ENCODE measurements at places on chromosomes 3 and 15. TPM values are rescaled to one million over a fixed set of nuclear protein-coding genes. Genes with fewer than 3 reads are reported as not detected.

DNA sequence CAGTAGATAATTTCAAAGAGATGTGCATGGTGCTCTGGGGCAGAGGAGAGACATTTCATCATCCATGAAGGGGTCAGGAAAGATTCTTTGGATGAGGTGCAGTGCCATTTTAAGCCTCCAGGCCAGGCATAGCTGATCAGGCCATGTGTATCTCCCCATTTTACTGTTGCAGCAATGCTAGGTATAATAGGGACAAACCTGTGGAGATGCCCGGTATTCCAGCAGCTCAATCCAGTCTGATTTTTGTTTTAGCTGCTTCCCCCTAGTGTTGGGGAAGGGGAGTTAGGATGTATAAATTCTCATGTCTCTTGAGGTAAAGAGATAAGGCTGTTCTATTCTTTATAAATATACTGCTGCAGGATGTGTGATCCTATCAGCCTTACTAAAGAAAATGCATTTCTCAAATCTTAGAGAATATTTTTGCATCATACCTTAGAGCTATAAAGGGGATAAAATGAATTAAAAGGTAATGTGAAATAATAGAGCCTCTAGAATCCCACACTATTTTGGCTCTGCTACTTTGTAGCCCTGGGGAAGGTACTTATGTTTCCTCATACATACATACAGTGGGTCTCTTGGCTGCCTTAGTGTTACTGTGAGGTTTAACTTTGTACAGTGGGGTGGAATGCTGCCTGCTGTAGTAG, 5.2 kb downstream of the CDV3 start:
- H3K4me3 ChIP-seq = peak overlapping the region; percentile 1
- H3K27me3 ChIP-seq = no peaks in the 10 kb centered on the region
- no peak overlapping the region for H3K27ac ChIP-seq
- DNase-seq = no peak
- peaks cover 56% of the 10 kb centered on the region for H3K4me1 ChIP-seq

- H3K4me3 ChIP-seq = no peak overlapping the region
- DNase-seq = no peak
- peaks cover 57% of the 10 kb centered on the region for H3K4me1 ChIP-seq
- no peaks in the 10 kb centered on the region for H3K27me3 ChIP-seq
- H3K27ac ChIP-seq = peak overlapping the region; percentile 51
Observed at GRCh38 chr3:187040516-187041361, 98.6 kb downstream of the RPL39L start.

DNA sequence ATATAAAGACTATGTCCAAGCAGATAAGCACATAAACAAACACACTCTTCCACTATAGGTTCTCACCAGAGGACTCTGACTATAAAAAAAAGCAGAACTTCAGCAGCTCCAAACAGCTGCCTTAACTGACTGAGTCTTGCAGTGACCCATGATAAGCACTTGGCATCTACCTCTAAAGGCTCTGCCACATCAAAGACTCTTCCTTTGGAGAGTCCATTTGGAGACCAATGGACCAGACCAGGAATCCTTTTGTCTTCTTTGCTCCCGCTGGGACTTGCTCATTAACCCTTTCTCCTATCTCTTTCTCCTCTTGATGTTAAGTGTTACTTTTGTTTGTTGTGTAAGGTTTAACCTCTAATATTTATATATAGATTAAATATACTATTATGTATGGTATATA, 424.1 kb downstream of the RSL24D1 start:
- no peak overlapping the region for H3K27ac ChIP-seq
- no peaks in the 10 kb centered on the region for H3K36me3 ChIP-seq
- H3K27me3 ChIP-seq = no peaks in the 10 kb centered on the region
- no peak overlapping the region for H3K4me3 ChIP-seq
- no peaks in the 10 kb centered on the region for H3K4me1 ChIP-seq

DNA sequence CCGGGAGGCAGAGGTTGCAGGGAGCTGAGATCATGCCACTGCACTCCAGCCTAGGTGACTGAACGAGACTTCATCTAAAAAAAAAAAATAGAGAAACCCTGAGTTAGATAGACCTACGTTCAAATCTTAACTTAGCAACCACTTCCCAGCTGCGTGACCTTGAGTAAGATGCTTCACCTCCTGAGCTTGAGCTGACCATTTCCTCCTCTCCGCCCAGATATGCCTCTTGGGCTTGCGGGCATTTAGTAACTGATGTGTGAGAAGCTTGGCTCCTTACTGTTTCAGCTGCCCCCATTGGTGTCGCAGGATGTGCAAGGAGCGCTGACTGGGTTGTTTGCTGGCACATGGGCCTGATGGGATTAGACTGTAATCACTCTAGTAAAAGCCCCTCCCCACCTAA, 26.9 kb upstream of the ATG7 start:
- H3K4me3 ChIP-seq = no peak overlapping the region
- H3K36me3 ChIP-seq = no peaks in the 10 kb centered on the region
- no peak overlapping the region for H3K27ac ChIP-seq
- no peak for DNase-seq
- no peaks in the 10 kb centered on the region for H3K4me1 ChIP-seq

- H3K27ac ChIP-seq = no peak overlapping the region
- H3K27me3 ChIP-seq = no peaks in the 10 kb centered on the region
- no peaks in the 10 kb centered on the region for H3K36me3 ChIP-seq
- H3K4me3 ChIP-seq = no peak overlapping the region
Observed at GRCh38 chr15:94439158-94439557, 207.8 kb downstream of the MCTP2 start.

DNA sequence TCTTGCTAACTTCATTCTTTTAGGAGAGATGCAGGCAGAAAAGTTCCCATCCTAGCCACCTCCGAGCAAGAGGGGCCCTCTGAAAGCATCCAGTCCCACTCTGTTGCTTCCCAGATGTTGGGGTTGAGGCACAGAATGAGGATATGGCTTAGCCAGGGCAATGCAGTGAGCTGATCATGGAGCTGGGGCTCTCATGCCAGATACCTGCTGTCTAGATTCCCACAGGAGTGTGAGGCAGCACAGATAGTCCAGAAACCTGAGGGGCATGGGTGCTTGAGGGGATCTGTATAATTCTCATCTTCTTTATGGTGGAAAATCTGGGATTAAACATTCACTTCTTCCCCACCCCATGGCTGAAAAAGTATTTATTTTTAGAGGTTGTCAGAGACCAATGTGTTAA, 1.2 kb downstream of the SLC22A13 start:
- H3K4me1 ChIP-seq = no peaks in the 10 kb centered on the region
- H3K27ac ChIP-seq = no peak overlapping the region
- H3K36me3 ChIP-seq = no peaks in the 10 kb centered on the region

- no peak overlapping the region for H3K27ac ChIP-seq
- no peak for DNase-seq
- no peak overlapping the region for H3K4me3 ChIP-seq
- H3K27me3 ChIP-seq = no peaks in the 10 kb centered on the region
Observed at GRCh38 chr3:138359919-138360868, 11.8 kb downstream of the MRAS start.

GRCh38 chr15:74050556-74051234, 31.7 kb downstream of the GOLGA6A start:
- H3K27me3 ChIP-seq = no peaks in the 10 kb centered on the region
- DNase-seq = no peak
- H3K4me3 ChIP-seq = peak overlapping the region; percentile 12
- H3K27ac ChIP-seq = peak overlapping the region; percentile 80
- peaks cover 47% of the 10 kb centered on the region for H3K4me1 ChIP-seq

DNA sequence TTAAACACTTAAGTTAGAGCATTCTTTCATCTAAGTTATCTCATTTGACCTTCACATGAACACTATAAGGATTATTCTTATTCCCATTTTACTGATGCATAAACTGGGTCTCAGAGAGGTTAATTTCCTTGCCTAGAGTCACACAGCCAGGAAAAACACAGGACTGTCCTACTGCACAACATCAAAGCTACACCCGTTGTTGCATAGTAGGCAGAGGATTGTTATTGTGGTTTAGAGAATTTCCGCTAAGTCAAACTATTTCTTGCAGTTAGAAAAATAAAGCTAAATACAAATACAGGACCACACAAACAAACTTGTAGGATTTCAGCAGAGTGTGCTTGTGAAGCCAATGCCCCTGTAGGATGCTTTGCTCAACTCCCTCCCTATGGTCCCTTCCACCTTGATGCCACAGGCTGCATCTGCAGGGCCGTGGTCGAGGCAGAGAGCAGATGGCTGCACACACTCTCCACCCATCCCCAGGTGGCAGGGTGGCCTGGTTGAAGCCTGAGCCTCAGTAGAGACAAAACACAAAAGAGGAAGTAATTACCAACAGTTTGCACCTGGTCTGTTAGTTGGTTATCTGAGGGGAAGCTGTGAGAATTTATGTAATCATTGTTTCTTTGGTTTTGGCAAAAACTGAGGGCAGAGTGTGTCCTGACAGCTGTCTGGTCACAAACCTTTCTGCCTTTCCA, 41.1 kb upstream of the SKOR1 start:
- H3K27ac ChIP-seq = no peak overlapping the region
- no peak for DNase-seq
- no peaks in the 10 kb centered on the region for H3K4me1 ChIP-seq
- H3K27me3 ChIP-seq = no peaks in the 10 kb centered on the region
- H3K4me3 ChIP-seq = no peak overlapping the region
- H3K36me3 ChIP-seq = no peaks in the 10 kb centered on the region

DNA sequence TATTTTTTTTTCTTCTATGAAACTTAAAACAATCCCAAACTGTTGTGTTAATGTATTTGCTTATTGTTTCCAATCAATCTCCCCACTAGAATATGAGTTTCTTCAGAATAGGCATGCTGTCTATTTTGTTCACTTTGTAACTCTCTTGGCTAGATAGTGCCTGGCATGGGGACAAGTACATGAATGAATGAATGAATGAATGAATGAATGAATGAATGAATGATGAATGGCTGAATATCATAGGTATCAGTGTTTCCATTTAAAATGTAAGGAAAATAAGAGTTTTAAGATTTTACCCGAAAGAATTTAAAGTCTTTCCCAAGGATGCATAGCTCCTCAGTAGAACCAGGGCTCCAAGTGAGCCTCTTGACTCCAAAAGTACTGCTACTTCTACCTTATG, 294.9 kb upstream of the GADL1 start:
- no peaks in the 10 kb centered on the region for H3K4me1 ChIP-seq
- H3K27ac ChIP-seq = no peak overlapping the region
- no peaks in the 10 kb centered on the region for H3K36me3 ChIP-seq
- no peak overlapping the region for H3K4me3 ChIP-seq
- no peaks in the 10 kb centered on the region for H3K27me3 ChIP-seq

DNA sequence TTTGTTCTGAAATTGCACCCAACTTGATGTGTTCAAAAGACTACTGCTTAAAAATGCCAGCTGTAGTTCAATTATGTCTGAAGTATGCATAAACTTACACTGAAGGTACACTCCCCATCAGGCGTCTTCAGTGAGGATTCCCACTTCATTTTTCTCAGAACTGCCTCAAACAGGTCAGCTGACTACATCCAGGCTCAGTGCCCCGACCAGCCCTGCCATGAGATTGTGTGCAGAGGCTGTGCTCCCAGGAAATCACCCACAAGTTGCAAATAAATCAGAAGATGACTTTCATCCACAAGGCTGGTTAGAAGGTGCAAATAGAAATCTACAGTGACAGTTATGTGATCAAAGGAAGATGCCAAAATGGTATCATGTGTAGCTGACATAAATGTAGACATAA, 51.5 kb downstream of the CTNNB1 start:
- H3K36me3 ChIP-seq = peaks cover 3% of the 10 kb centered on the region
- H3K4me1 ChIP-seq = no peaks in the 10 kb centered on the region
- no peak overlapping the region for H3K27ac ChIP-seq

GRCh38 chr3:133211856-133212255, 173.7 kb downstream of the TMEM108 start:
- no peaks in the 10 kb centered on the region for H3K36me3 ChIP-seq
- H3K27ac ChIP-seq = no peak overlapping the region
- H3K27me3 ChIP-seq = no peaks in the 10 kb centered on the region
- DNase-seq = no peak
- no peak overlapping the region for H3K4me3 ChIP-seq

DNA sequence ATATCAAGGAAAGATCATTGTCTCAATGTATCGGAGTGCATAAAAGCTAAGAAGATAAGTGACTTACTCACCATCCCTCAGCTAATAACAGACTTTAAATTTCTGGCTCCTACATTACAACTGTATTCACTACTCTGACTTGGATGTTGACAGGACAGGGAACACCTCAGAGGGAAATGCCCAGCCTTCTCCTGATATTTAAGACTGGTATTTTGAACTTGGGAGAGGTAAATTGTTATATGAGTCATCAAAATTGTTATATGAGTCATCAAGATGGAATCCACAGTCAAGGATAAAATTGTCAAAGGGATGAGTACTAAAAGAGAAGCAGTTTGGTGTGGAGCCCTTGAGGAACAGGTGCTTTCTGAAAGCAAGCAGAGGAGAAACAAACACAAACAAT, 961.4 kb downstream of the VGLL3 start:
- no peak overlapping the region for H3K4me3 ChIP-seq
- H3K36me3 ChIP-seq = no peaks in the 10 kb centered on the region
- H3K4me1 ChIP-seq = no peaks in the 10 kb centered on the region

GRCh38 chr3:155675094-155675493, 69.8 kb downstream of the PLCH1 start:
- H3K4me3 ChIP-seq = peak overlapping the region; percentile 12
- no peaks in the 10 kb centered on the region for H3K27me3 ChIP-seq
- no peak overlapping the region for H3K27ac ChIP-seq
- no peaks in the 10 kb centered on the region for H3K36me3 ChIP-seq
- DNase-seq = no peak

DNA sequence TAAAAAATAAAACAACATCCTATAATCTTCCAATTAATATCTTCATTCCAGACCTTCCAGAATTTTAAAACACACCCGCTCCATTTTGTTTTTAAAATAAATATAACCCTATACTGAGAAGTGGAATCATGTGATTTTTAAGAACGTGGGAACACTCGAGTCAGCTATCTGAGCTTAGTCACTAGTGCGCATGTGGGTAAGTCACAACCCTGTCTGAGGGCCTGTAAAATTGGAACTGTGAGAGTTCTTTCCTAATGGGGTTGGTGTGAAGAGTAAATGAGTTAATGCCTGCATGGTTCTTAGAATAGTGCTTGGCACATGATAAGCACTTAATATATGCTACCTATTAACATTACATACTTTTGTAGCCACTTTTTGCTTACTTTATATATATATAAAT, 19.9 kb upstream of the POLR2M start:
- H3K4me3 ChIP-seq = no peak overlapping the region
- H3K36me3 ChIP-seq = no peaks in the 10 kb centered on the region
- H3K4me1 ChIP-seq = no peaks in the 10 kb centered on the region
- no peak for DNase-seq
- H3K27me3 ChIP-seq = no peaks in the 10 kb centered on the region

DNA sequence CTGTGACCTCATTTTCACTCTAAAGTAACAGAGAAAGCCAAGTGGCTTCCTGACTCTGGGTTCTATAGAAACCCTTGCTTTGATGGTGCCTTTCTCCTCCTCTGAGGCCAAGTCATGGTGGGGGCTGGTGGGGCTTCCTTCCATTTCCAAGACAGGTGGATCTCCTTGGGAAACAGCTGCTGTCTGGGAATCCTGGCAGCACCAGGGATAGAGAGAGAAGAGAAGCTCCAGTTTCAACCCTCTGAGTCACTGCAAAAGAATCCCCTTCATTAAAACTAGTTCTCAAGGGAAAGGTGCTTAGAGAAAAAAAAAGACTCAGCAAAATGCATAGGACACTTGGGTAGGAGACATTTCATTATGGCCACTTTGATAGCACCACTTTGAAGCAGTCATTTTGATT, 614.4 kb downstream of the FHIT start:
- H3K4me3 ChIP-seq = no peak overlapping the region
- H3K36me3 ChIP-seq = no peaks in the 10 kb centered on the region
- no peak overlapping the region for H3K27ac ChIP-seq
- DNase-seq = no peak
- H3K4me1 ChIP-seq = no peaks in the 10 kb centered on the region

- no peaks in the 10 kb centered on the region for H3K36me3 ChIP-seq
- no peak overlapping the region for H3K27ac ChIP-seq
- H3K27me3 ChIP-seq = no peaks in the 10 kb centered on the region
Observed at GRCh38 chr3:123331006-123331405, 117.9 kb downstream of the ADCY5 start.

TM6SF1 gene
- 31.2 TPM for total RNA-seq

ETV5 gene
- 65.5 TPM for total RNA-seq

C3orf85 gene
- not detected for total RNA-seq

KPNA4 gene
- total RNA-seq = 61.6 TPM

SLC24A5 gene
- not detected for total RNA-seq

GPR87 gene
- 0.24 TPM for total RNA-seq
